ENCODE measurements at places on chromosomes 5 and 9.

GRCh38 chr9:272251-273213, 57.9 kb downstream of the DOCK8 start:
- DNase-seq = no peak

DNA sequence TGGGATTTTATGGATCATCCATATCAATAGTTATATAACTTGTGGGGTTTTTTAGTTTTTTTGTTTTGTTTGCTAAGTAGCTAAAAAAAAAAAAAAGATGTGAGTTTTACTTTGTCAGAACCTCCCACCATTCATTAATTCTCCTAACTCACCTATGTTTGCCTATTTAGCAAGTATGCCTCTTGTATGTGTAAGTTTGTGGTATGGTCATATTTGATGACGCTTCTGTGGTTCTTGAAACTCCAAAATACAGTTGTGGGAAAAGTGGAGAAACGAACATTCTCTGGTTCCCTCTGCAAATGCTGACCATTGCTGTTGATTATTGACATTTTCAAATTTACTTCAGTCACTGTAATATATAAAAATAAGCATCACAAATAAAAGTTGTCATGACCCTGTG, 75.7 kb downstream of the PBX3 start:
- no peak for DNase-seq

DNA sequence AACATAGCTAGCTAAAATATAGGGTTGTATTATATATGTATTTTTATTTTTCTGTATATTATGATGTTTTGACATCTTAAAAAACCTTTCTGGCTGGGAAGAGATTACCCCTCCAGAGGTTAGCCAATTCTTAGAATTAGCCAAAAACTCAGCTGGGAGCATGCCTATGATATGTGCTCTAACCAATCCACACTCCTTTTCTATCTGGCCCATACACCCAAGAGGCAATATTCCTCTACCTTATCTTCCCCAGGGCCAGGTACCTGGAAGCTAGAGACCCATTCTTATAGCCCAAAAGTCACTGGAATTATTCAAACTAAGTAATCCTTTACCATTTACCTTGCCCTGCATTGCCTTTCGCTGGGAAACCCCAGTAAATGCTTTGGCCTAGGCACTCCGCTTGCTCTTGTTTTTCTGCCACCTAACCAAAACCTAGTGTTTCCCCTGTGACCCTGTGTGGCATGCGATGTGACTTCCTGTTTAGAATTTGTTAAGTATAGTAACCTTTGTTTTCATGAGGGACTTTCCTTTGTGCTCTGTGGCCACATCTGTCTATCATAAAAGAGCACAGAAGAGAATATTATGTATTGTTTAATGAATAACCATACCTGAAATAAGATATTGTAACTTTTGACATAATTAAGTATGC, 37.4 kb downstream of the CSNK1G3 start:
- DNase-seq = no peak

DNA sequence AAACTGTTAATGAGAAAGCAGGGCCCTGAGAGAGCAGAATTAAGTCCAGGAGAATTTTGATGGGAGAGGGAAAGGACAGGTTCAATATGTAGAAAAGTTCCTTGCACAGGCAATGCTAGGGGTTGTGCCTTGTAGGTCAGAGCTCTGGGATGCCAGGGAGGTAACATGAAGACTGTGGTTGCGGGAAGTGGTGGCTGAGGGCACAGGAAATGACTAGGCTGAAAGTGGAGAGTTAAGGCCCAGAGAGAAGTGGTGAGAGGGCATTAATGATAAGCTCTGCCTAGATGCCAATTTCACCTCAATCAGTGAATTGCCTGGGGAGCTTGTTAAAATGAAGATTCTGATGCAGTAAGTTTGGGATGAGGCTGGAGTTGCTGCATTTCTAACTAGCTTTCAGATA, 31.5 kb upstream of the PPP3R2 start:
- no peak for DNase-seq

DNA sequence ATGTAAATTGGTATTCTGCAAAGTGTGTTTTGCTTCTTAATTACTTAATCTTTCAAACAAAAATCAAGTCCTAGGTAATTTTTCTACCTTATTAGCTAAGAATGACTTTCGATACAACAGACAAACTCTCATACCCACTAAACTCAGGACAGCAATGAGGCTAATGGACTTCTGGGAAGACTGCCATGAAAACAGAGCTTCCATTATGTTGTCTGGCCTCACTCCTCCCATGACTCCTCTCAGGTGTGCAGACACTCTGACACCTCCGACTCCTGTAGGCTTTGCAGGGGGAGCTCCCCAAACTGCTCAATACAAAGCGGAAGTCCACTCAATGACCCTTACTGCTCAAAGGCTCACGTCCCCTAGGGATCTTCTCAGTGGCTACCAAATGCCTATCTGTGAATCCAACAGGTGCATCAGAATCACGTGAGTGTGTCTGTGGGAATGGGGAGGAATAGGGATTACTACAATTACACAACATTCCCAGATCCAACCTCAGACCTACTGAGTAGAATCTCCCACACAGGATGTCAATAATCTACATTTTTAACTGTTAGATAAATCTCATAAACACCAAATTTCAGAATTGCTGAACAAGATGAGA, 289.9 kb downstream of the RAB3C start:
- DNase-seq = no peak

DNA sequence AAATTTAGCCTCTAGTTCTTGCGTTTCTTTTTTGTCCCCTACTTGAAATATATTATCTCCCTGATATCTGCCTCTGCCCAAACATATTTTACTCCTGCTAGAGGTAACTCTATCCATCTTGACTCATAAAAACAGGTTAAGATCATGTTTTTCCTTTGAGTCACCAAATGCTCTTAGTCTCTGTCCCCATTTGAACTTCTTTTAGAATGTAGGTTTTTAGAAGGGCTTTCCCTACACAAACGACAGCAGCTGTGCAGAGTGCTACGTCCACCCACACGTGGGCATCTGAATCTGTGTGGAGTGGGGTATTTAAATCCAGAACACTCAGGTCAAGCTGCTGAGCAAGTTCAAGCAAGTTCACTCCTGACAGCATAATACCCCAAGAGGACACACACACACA, 2.2 kb downstream of the HSD17B3 start:
- peak; percentile 71 for DNase-seq

DNA sequence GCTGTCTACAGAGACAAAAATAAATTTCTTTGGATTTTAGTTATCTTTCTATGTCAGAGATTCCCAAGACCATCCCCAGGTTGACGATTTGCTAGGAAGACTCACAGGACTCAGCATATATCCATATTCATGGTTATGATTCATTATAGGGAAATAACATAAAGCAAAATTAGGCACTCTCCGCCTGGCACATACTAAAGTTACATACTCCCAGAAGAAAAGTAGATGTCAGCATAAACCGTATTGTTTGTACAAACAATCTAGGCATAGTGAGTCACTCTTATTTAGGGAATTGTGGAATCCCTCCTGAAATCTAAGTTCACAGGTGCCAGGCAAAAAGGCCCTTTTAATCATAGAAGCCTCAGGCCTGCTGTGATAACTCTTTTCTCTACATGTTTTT, 62.9 kb downstream of the INSL6 start:
- DNase-seq = no peak

- peak; percentile 18 for DNase-seq
Measured at GRCh38 chr5:128572051-128572929, 34.2 kb upstream of the FBN2 start.

- DNase-seq = no peak
Measured at GRCh38 chr9:111803924-111804323, 9.2 kb upstream of the SHOC1 start.
